ENCODE measurements at places on chromosomes 4 and X.

DNA sequence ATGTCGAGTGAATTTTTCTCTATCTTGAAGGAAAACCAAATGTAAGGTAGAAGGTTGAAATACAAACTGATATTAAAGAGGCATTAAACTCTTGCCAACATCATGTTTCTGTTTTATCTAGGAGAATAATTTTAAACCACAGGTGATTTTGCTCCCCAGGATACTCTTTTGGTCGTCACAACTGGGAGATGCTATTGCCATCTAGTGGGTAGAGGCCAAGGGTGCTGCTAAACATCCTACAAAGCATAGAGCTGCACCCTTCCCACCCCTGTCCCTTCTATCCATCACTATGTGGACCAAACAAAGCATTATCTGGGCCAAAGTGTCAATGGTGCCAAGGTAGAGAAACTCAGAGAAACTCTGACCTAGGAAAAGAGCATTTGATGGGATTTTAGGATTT lies 154.6 kb upstream of the MAGEB2 start:
- peak; percentile 13 for DNase-seq

DNA sequence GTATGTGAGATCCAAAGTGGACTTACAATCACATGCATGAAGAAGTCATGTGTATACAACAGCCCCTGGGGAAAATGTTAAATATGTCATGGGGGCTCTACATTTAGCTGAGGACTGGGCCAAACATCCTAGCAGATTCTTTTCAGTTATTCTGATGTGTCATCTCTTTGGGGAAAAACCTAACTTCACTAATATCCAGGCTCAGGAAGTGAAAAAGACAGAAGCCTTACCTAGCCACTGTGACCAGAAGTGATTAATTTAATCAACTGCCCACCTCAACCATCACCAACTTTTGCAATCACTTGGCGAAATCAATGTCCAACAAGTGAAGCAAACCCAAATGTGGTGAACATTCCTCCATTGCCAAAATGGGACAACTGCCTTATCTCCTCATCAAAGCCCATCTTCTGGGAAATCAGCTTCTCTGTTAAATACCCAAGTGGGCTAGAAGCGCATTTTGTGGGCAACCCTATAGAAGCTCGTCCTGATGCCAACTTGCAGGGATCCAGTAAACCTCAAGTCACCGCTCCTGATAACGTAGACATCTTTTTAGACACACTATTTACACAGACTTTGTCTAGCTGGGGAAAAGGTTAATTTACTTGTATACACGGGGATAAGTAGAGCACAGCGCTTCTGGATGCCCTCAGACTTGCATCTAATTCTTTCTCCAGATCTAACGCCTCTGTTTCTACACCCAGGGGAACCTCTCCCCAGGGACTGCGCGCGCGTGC lies 1.4 kb upstream of the HHIP start:
- DNase-seq: no peak

DNA sequence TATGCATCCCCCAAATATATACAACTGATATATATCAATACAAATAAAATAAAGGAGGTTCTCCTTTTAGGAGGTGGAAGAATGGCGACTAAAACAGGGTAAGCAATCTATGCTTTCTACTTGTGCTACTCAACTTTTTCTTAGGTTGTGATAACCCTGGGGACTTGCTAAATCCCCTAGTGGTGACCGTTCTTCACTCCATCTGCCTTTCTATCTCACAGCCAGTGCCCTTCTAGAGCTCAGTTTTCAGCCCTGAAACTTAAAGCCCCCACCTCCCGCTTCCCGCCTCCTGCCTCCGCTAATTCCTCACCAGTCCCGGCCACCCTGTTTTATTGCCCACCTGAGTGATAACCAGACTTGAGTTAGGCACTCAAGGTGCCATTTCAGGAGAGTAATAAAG lies 15.5 kb upstream of the ESX1 start:
- DNase-seq: no peak

GRCh38 chr4:151287409-151287808 lies 10.4 kb downstream of the PRSS48 start:
- DNase-seq: peak; percentile 25

- DNase-seq: no peak
Observed at GRCh38 chr4:168893807-168894206, 116.2 kb downstream of the CBR4 start.

GRCh38 chr4:85587952-85588351 lies 113.0 kb downstream of the ARHGAP24 start:
- no peak for DNase-seq

GRCh38 chr4:17168571-17168970 lies 270.1 kb upstream of the LDB2 start:
- peak; percentile 90 for DNase-seq

DNA sequence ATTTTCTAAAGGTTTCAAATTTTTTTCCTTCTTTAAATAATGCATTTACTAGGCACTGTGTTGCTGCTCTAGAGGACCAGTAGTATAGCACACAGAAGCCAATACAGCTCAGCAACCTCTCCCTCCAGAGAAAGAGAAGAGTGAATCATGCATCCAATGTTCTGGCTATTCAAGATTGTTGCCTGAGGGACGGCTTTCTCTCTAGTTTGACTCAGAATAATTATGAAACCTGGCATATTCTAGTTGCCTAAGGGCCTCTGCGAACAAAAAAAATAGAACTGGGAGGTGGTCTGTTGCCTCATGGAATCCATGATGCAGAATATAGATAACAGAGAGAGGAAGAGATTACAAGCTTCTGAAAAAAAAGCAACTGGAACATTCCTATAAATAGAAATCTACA lies 1233.3 kb upstream of the PABPC4L start:
- no peak for DNase-seq

GRCh38 chr4:79747252-79747651 lies 325.8 kb downstream of the ANTXR2 start:
- no peak for DNase-seq

DNA sequence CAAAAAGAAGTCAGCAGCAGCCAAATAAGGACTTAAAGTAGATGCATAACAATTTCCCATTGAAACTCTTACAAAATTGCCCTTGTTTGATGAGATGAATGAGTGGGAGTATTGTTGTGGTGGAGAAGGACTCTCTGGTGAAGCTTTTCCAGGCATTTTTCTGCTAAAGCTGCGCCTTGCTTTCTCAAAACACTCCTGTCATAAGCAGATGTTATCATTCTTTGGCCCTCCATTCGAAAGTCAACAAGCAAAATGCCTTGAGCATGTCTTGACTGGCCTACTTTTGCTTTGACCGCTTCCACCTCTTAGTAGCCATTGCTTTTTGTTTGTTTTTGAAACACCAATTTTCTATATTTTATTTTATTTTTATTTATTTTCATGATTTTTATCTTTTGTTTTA lies 340.9 kb upstream of the FGF13 start:
- DNase-seq: no peak

GRCh38 chr4:148330161-148330560 lies 112.1 kb downstream of the NR3C2 start:
- no peak for DNase-seq

GRCh38 chr4:146040623-146041022 lies 102.0 kb upstream of the ZNF827 start:
- DNase-seq: no peak

DNA sequence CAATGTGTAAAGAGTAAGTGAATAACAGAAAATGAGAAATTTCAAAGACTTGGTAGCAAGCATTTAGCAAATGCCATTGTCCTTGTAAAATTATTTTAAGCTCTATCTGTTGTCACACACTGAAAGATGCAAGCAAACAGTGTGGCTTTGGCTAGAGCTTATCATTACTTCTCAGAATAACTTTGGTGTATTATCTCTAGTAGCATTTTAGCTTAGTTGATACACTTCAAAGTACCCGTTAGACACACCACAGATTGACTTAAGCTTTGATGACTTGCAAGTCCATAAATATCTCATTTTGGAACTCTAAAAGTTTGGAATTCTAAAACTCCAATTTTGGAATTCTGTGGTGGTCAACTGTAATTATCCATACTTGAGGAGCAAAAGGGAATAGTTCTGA lies 98.6 kb downstream of the PDLIM5 start:
- DNase-seq: no peak

GRCh38 chrX:106862972-106863688 lies 40.0 kb downstream of the RIPPLY1 start:
- no peak for DNase-seq

GRCh38 chrX:83336454-83336853 lies 171.6 kb upstream of the POU3F4 start:
- DNase-seq: no peak

DNA sequence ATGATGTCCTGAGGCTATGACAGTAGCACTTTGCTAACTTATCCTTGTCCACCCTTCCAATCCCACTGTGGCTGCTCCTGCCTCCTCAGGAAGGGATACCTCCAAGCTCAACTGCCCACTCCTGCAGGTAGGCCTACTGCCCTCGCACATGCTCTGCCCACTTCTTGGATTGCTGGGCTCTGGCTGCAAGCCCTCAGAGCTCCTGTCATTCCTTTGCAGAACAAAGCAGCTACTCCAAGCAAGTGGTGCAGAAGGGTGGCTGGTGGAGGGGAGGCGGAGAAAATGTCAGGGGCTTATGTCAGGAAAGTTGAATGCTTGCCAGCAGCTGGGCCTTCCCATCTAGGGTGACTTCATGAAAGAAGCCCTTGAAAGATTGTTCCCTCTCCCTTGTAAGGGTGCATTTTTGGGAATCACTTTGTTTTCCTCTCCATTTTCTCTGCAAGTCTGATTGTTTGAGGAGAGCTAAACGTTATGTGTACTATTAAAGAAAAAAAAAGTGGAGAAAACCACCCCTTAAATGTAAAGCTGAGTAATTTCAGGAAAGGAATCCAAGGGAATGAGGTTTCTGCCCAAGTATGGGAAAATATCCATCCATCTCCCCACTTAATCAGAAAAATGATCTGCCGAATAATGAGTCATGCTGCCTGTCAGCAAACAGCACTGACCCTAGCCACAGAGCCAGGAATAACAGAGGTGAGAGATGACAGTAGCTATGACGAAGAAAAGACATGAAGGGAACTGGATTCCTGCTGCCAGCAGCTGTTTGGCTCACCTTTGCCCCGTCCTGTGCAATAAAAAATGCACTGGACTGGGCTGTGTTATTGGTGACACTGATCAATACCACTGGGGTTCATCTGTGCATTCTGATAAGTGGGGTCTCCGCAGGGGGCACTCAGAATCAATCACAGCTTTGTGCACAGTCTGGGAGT lies 102.0 kb downstream of the RTL5 start:
- peak; percentile 94 for DNase-seq

- no peak for DNase-seq
Observed at GRCh38 chr4:173506597-173507211, 23.3 kb downstream of the HAND2 start.

DNA sequence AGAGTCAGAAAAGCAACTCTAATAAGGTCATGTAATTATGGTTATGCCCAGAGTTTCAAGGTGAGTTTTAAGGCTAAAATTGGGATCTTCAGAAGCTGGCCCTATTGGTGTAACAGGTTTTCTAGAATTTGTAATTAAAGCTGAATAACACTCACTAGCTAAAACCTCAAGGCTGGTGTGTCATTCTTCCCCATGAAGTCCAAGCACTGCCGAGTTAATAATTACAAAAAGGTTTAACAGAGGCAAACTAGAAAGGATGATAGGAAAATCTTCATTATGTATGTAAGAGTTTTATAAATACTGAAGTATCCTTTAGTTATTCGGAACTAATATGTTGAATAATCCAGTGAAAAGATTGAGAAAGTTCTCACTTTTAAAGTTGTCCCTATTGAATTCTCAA lies 34.3 kb downstream of the MXRA5 start:
- DNase-seq: no peak

DNA sequence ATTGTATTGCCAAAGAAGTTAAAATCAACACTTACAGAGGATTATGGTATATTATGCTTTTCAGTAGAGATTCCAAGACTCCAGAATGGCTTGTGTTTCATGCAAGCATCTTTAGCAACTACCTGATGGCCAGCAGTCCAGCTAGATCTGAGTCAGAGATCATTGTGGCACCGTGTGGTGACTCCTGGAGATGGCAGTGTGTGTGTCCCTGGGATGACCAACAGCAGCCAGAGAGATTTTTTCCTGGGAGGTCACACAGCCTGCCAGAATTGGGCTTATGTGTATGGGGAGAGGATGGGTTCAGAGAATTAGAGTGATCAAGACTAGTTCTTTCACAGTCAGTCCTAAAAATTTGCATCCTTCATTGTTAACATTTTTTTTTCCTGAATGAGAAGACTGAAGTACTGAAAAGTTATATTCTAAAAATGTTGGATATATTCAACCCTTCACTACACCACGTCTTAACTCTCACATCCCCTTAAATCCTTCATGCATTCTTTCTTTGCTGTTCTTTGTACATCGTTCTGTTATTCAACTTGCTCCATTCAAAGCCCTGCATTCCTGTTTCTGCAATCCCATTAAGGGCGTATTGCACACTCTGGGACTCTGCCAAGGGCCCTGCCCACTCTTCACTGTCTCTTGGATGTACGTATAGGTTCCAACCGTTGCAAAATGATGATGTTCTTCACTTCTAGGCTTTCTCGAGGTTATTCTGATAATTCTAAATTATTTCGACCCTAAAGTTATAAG lies 12.4 kb downstream of the TENM3 start:
- DNase-seq: no peak

DNA sequence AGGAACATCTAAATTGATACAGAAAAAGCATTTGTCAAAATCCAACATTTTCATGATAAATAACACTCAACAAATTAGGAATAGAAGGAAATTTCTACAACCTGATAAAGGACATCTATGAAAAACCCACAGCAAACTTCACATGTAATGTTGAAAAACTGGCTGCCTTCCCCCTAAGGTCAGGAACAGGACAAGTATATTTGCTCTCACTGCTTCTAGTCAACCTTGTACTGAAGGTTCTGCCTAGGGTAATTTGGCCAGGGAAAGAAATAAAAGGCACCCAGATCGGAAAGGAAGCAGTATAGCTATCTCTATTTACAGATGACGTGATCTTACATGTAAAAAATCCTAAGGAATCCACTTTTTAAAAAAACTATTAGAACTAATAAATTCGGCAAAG lies 97.1 kb upstream of the USP9X start:
- no peak for DNase-seq

DNA sequence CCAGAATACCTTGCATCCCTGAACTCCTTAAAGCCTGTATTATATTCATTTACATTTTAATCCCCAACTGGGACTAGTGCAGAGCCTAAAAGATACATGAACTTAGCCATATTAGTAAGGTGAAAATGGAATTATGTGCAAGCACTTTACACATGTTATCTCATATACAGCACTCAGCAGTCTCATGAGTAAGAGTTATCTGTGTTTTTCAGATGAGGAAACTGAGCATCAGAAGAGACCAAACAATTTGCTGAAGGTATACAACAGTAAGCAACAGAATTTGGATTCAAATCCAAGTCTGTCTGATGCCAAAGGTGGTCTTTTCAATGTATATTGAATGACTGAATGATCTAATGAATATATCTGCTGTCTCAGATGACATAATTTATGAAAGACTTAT lies 12.3 kb downstream of the ATP7A start:
- no peak for DNase-seq

All from fibroblast of skin of back (primary cell).